A673 (cell line): ENCODE measurements at places on chromosomes 3 and 15. TPM values are rescaled to one million over a fixed set of nuclear protein-coding genes. Genes with fewer than 3 reads are reported as not detected.

The PRKCD gene
- 1.4 and 3.0 TPM in 2 replicates for total RNA-seq

The DAPK2 gene
- total RNA-seq: 15.7 and 19.2 TPM in 2 replicates

The GOLGA8O gene
- total RNA-seq: not detected in 2 replicates

The PYGO1 gene
- 5.7 and 6.8 TPM in 2 replicates for total RNA-seq

GRCh38 chr3:14175383-14176037 is 2.9 kb downstream of the XPC start:
- no peak for DNase-seq

DNA sequence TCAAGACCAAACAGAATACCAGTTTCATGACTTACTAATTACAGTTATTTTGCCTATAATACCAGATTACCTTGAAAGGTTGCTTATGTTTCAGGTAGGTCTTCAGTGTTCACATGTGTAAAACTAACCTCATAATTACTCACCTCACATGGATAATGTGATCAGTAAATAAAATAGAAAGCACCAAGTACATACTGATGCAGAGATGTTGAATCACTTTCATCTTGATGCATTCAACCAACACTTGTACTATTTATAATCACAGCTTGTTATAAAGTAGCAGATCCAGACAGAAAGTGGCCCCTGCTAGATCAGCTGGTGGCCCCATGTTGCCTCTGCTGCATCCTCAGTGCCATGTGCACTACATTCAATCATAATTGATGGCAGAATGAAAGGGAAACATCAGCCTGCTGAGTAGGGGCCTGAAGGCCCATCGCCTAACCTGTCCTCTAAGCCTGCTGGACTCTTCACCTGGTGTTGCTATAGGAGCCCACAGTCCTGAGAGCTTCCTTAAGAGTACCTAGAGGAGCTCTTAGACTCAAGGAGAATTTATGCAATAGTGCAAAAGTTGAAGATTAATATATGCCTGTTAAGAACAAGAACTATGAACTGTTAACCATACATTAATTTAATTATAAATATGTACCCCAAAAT is 154.3 kb downstream of the PLCL2 start:
- no peak for DNase-seq

- DNase-seq: no peak
These were observed 34.0 kb upstream of the ZPLD1 start for GRCh38 chr3:102400766-102401165.

DNA sequence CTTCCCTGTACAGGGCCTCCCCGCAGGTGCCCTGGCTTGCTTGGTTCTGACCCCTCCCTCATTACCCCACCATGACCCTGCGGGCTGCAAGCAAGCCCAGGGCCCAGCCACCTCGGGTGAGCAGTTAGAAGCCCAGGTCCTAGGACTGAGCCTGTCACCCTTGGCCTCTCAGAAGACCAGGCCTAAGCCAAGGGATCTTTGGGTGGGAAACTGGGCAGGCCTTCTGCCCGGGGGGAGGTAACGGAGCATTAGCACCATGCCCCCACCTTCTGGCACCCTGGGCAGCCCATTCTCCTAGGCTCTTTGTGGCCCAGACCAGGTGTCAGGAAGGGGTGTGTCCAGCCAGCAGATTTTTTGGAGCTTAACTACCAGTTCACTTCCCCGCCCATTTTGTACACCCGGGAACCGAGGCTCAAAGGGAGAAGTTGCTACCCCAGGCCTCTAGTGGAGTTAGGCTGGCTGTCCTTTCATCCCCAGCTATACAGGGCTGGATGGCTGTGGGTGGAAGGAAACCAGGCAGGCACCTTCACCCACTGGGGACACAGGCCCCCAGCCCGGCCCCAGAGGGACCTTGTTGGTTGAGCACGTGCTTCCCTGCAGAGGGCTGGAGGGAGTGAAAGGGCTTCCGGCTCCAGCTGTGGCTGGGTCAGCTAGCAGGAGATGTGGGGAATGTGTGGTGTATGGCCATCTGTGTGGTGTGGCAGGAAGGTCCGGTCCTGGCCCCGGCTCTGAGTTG is 1.4 kb downstream of the CSK start:
- DNase-seq: peak; percentile 38

- peak; percentile 68 for DNase-seq
These were observed 43.8 kb upstream of the ARHGEF3 start for GRCh38 chr3:56845505-56845904.
